ENCODE measurements at places on chromosomes 1 and 21.

DNA sequence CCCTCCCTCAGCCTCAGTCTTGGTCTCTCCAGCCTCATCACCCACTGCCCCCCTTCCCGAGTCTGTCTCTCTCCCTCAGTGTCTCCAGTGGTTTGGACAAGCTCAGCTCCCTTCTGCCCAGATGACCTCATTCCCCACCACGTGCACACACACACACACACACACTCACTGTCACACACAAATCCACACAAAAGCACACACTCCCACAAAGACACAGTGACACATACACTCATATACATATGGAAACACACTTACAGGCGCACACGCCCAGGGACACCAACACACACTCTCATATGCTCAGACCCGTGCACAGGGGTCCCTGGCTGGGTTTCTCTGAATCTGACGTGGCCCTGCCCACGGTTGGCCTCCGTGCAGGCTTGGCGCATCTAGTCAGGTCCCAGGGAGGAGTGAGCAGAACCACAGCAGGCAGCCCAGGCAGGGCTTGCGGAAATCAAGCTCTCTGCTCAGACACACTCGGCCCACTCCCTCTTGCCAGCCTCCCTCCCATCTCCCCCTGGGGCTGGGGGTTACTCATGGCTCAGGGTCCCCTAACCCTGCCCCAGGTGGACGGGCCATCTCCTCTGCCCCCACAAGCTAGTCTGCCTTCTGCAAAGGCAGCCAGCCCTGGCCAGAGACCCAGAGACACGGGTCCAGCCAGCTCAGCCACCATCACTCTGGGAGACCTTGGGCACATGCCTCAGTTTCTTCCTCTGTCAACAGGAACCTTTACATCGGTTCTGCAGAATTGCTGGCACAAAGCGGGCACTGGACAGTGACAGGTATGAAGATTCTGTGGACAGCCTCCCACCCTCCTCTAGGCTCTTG, 38.5 kb upstream of the FAM131C start:
- no peak for DNase-seq

DNA sequence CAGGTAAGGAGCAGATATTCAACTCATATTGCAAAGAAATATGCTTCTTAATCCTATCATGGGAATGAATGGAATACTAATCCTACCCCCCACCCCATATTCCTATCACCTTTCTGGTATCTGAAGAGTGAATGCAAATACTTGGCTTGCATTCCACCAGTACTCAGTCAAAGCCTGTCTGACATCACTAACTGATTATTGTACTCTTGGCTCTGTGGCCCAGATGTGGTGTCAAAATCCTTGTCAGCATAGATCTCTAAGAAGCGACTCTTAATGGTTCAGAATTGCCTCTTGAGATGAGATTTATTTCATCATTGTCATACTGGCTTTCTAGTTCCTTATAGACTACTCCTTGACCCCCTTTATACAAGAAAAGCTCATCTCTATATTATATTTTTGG, 604.6 kb downstream of the ADGRL2 start:
- no peak for DNase-seq

DNA sequence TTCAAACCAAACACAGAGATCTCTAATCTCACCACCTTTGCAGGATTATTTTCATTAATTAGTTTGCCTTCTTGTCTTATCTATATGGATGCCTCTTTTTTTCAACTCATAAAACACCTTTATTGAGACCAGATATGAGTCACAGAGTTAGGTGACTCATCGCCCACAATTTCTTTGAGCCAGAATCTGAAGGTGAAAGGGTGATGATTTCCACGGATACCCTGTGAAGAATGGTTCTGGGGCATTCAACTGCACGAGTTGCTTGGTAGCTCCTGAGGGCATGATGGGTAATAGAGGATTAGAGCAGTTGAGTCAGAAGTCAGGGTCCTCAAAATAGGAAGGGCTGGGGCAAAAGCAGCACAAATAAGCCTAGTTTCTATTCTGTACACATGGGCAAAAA, 128.2 kb downstream of the TBX19 start:
- DNase-seq, result no peak

GRCh38 chr21:17699524-17700189, 87.0 kb upstream of the BTG3 start:
- DNase-seq, result no peak

GRCh38 chr1:233613252-233614172, at the start of gene KCNK1:
KCNK1 (plus strand) TSS chr1:233614106; CDS start chr1:233614172, 66 bp downstream.
- DNase-seq, result no peak

DNA sequence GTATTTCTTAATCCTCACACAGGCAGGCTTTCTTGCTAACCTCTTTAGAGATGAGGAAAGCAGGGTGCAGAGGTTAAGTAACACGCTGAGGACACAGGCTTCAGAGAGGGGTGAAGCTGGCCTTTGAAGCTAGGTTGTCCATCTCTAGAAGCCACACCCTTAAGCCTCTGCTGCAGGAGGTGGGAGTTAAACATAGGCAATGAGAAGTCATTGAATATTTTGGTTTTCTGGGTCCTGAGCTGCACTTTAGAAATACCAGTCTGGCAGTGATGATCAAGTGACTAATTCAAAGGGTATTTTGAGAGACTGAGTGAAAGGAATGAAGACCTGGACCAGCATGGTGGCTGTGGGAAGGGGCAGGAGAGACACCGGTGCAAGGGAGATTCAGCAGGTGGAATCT, 9.9 kb downstream of the KCNJ15 start:
- DNase-seq, result no peak

DNA sequence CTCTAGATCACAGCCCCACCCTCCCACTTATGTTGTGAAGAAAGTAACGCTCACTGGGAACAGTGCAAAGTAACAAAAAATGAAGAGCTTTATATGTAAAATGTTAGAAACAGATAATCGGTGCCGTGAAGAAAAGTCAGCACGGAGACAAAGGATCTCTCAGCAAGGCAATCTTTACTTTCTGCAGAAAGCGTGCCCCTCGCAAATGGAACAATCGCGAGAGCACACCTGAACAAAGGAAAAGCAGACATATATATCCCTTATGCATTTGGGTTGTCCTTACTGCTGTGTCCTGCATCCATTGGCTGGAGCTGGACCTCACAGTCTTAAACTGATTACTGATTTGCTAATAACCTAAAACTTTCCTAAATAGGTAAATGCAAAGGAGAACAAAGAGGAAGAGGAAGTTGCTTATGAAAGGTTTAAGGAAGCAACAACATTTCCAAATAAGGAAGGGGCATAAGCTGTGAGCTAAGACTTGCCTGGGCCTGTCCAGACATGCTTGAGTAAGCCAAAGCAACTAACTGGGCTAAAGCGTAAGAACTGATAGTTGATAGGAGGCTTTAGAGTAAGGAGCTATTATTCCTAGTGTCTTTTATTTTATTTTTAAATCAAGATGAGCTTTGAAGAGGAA, 89.7 kb downstream of the GTF2B start:
- DNase-seq, result no peak

DNA sequence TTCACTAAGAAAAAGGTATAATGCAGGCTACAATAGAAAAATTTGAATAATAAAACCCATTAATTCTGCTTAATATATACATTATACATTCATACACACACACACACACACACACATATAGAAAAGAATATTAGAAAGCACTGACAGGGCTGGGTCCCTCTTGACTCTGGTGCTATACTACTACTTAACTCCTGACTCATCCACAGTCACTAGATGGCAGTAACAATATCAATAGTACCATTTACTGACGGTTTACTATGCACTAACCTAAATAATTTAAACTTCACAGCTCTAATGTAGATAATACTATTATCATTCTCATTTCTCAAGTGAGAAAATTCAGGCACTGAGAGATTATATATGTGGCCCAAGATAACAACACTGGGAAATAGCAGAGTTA, 87.5 kb downstream of the COP1 start:
- DNase-seq, result no peak

- DNase-seq, result no peak
Measured at GRCh38 chr1:62870148-62870547, 86.2 kb downstream of the ATG4C start.

DNA sequence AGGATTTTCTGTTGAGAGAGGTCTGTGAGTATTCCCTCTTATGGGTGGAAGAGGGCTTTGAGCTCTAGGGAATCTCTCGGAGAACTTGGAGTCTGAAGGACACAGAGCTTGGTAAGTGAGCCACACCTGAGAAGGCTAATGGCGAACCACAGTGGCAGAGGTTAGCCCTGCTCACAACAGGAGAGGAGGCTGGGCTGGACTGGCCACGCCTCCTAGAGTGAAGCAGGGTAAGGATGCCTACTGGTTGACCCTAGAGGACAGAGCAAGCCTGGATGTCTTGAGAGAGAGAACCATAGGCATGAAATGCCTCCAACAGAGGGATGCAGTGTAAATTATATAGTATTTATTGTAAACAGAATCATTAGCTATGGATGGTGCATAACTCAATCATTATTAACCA, 232.6 kb downstream of the PCP4 start:
- no peak for DNase-seq

DNA sequence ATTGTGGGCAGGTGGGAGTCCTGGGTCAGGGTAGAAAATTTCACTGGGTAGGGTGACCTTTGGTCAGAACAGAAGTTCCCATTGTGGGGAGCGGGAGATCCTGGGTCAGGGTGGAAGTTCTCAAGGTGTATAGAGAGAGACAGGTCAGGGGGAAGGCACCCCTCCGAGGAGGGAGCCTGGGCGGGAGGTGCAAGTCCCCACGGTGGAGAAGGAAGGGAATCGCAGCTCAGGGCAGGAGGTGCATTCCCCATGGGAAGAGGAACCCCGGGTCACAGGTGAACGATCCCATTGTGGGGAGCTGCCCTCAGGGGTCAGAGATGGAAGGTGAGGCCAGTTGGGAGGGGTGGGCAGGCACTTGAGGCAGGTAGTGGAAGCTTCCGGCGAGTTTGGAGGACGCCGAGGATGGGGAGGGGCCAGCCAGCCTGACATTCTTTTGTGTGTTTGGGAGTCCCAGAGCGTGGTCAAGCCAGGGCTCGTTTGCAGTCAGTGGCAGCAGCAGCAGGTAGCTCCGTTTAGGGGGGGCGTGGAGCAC, 637 bp downstream of the LYPLA2 start:
- DNase-seq, result no peak

GRCh38 chr1:35285771-35286606, 17.5 kb downstream of the ZMYM4 start:
- no peak for DNase-seq

DNA sequence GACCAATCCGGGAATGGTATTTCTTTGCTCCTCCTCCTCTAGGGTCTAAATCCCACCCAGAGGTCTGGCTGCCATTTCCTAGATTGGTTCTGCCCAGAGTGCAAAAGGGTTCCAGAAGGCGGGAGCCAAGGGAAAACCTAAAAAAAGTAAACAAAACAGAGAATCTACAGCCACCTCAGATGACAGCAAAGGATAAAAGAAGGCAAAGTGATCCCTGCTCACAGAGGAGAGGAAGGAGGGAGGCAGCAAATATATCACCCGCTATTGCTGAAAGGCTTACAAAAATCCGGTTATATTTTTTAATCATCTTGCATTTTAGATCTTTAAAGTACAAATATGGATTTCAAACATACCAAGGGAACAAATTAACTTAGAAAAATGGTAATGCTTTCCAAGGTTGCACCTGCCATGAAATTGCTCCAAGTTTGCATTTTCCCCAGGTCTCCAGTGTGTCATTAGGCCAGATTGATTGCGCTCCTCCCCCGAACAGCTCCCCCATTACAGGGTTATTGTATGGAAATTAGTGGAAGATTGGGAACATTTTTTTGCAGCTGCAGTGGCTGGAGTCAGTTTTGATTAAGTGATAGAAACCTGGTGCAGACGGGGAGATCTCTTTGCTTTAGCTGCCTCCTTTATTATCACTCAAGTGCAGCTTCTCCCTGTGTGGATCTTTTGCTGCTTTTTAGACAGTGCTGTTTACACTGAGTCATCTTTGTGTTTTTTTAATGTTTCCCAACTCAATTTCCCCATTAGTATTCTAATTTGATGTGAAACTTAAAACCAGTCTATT, 280.5 kb upstream of the CAMK1G start:
- DNase-seq, result no peak

- DNase-seq, result no peak
Measured at GRCh38 chr1:22597996-22598395, 34.7 kb downstream of the EPHA8 start.

- no peak for DNase-seq
Measured at GRCh38 chr1:31814041-31814511, 1.7 kb downstream of the SPOCD1 start.

- no peak for DNase-seq
Measured at GRCh38 chr21:37765221-37765900, 150.9 kb downstream of the KCNJ6 start.

GRCh38 chr1:184023171-184023570, 14.4 kb downstream of the COLGALT2 start:
- DNase-seq, result no peak

DNA sequence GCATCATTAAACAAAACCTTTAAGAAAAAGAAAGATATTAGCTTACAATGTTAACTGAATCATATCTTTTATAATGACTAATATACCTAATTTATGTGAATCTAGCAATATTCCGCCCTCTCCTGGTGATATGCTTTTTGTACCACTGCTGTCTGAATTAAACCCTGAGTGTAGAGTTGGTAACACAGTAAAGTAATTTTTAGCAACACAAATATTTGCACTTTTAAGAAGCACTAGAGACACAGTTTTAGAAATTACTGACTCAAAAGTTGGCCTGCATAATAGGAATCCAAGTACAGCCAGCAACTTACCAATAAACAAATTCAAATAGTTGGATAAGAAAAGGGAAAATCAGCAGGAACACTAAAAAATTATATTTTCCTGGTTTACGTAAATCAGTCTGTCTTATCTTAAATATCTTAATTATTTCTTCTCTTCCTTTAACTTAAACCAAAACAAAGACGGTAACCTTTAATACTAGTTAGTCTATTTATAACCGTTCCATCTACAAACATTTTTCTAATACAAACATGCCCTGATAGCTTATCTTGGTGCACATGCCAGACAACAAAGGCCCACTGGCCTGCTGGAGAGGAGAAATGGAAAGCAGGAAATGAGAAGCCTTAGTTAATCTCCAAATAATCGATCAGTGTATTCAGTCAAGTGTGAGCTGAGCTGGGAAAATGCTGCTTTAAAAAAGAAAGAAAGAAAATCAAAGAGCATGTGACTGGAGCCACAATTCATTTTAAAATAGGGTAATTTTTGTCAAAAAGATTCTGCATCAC, 246.0 kb downstream of the RERE start:
- DNase-seq, result peak; percentile 35

GRCh38 chr1:54767526-54767925, 3.2 kb upstream of the PARS2 start:
- no peak for DNase-seq

- DNase-seq, result no peak
Measured at GRCh38 chr1:216670118-216670883, 52.9 kb downstream of the ESRRG start.

- DNase-seq, result no peak
Measured at GRCh38 chr1:56302878-56303277, 276.5 kb downstream of the PLPP3 start.

- DNase-seq, result no peak
Measured at GRCh38 chr1:12012560-12013316, 6.6 kb upstream of the MIIP start.

GRCh38 chr21:43341378-43342161, 85.4 kb downstream of the SIK1 start:
- no peak for DNase-seq

- no peak for DNase-seq
Measured at GRCh38 chr1:15089258-15089992, 64.1 kb upstream of the TMEM51 start.

- no peak for DNase-seq
Measured at GRCh38 chr1:183300395-183300794, 114.3 kb downstream of the LAMC2 start.

- no peak for DNase-seq
Measured at GRCh38 chr1:77383236-77383635, 101.4 kb downstream of the AK5 start.

- no peak for DNase-seq
Measured at GRCh38 chr1:9179463-9180110, 50.7 kb upstream of the GPR157 start.

GRCh38 chr1:46175243-46175642, 356 bp downstream of the TSPAN1 start:
- no peak for DNase-seq

Data from NCI-H1092 (cell line).